ENCODE measurements at places on chromosomes 5 and 9.

GRCh38 chr9:113484258-113484730 is 20.8 kb downstream of the RGS3 start:
- DNase-seq: no peak

DNA sequence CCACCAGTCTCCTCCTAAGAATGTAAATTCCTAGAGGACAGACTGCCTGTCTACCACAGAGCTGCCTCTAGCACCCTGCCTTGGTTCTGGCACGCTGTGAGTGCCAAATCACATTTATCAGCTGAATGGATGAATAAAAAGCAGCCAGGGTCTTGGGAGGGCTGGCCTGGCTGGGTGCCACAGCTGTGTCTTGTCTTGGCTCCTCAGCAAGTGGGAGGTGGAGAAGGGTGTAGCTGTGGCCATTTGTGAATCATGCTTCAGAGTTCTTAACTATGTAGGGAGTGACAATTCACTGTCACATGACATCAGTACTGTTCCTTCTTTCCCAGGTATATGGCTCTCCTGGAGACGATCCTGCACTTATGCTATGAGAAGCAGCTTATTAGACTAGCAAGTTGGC is 70.6 kb downstream of the DCP2 start:
- DNase-seq: no peak

DNA sequence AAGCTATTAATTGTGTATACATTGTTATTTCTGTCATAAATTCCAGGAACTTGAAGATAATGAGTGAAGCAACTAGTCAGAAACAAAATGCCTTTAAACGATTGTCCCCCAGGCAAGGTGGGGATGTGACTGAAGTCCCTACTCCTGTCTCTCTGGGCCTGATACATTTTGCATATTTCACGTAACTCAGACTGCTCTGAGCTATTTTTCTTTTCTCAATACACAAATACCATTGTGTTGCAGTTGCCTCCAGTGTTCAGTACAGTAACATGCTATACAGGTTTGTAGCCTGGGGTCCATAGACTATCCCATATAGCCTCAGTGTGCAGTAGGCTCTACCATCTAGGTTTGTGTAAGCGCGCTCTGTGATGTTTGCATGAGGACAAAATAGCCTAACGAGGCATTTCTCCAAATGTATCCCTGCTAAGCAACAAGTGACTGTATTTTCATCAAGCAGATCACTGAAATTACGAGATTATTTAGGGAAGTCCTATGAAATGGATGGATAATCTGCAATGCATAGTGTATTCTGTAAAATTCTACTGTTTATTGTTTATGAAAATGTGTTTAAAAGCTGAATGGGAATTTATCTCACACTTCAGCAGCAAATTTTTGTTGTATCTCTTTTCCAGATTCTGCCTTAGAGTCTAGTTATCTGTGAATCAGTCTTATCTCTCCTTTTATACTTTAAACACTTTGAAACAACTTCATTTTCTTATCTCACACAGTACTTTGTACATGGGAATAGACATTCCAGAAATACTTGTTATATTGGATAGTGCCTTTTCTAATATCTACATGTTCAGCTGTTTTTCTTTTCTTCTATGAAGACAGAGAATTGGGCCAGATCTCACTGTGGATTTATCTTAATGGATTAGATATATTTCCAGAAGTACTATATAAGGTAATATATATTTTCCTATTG is 150.5 kb downstream of the CD180 start:
- no peak for DNase-seq

- DNase-seq: no peak
Observed at GRCh38 chr9:136660971-136661550, 1.7 kb upstream of the EGFL7 start.

DNA sequence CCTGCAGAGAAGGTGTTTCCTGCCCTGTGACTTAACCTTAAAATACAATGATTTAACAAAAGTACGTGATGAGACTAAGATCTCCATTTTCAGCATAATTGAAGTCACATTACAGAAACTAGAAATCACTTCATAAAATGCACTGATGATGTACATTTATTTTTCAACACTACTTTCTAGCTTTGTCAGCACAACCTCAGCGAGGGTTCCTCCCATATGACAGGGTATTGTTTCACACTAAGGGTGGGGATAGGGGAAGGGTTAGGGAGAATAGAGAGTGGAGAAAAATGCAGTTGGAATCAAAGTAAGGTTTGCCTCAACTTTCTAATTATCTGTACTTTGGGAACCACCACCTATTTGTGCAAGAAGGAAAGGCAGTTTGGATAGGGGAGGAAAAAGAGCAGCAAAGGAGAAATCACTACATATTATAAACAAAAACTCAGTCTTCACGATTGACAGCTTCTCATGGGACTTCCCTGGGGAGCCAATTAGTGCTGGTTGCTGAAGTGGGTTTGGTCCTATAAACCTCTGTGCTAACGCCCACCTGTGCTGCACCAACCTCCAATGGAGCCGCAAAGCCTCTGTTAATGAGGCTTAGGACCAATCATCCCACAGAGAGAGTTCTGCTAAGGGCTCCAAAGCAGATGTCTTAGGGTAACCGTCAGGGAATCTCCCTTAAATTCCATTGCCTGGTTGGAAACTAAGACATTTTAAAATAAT is 369.2 kb upstream of the PDE4D start:
- no peak for DNase-seq

- no peak for DNase-seq
Observed at GRCh38 chr5:52922384-52922783, 66.8 kb upstream of the ITGA2 start.

DNA sequence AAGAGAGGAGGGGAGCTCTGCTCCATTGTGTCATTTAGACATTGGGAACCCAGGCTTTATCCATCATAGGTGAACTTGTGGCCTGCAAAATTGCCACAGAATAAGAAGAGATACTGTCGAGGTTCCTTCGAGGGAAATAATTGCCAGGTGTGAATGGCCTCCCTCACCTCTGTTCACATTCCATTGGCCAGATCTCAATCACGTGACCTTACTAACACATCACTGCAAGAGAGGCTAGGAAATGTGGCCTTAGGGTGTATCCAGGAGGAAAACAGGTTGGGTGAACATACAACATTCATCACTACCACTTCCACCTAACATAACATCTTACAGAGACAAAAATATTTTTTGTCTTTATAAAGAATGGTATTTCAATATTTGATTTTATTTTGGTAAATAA is 182.1 kb downstream of the FBXL7 start:
- no peak for DNase-seq

GRCh38 chr9:87189006-87189405 is 241.7 kb upstream of the GAS1 start:
- DNase-seq: no peak

Measured in stimulated activated CD8-positive, alpha-beta memory T cell treated with anti-CD3 and anti-CD28 coated beads, Interleukin-4, amount 100 ng/mL, for 24 hours (primary cell).